Hematopoietic multipotent progenitor cell treated with erythropoietin and hydrocortisone succinate and interleukin-3 and kit ligand, for 17 days (in vitro differentiated cells): ENCODE measurements at places on chromosomes 6 and 20.

- DNase-seq, result no peak
Measured at GRCh38 chr6:79215213-79215824, 19.2 kb downstream of the HMGN3 start.

DNA sequence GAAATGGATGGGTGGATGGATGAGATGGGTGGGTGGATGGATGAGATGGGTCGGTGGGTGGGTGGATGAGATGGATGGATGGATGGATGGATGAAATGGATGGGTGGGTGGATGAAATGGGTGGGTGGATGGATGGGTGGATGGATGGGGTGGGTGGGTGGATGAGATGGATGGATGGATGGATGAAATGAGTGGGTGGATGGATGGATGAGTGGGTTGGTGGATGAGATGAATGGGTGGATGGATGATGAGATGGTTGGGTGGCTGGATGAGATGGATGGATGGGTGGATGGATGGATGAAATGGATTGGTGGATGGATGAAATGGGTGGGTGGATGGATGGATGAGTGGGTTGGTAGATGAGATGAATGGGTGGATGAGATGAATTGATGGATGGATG lies 35.7 kb downstream of the THBS2 start:
- DNase-seq, result no peak

GRCh38 chr20:58682656-58683531 lies 9.7 kb upstream of the NPEPL1 start:
- DNase-seq, result no peak

DNA sequence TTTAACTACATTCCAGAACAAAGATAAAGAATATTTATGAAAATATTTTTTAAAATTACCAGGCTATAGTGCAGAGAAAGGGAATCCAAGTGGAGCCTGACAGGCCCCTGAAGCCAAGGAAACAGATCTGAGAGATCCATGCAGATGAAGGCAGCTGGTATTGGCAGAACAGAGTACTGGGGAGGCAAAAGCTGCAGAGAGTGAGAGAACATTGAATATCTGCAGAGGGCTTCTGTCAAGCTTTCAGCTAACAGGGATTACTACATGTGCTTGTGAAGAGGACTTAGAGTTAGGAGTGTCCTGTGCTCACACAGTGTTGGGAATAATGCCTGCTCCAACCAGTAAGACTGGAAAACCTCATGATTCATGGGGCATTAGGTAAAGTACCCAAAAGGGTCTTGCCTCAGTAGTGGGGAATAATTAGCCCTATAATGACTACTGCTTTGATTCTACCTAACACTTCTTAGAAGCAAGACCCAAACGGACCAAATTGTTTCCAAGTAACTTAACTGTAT lies 657.2 kb downstream of the DHX35 start:
- no peak for DNase-seq

DNA sequence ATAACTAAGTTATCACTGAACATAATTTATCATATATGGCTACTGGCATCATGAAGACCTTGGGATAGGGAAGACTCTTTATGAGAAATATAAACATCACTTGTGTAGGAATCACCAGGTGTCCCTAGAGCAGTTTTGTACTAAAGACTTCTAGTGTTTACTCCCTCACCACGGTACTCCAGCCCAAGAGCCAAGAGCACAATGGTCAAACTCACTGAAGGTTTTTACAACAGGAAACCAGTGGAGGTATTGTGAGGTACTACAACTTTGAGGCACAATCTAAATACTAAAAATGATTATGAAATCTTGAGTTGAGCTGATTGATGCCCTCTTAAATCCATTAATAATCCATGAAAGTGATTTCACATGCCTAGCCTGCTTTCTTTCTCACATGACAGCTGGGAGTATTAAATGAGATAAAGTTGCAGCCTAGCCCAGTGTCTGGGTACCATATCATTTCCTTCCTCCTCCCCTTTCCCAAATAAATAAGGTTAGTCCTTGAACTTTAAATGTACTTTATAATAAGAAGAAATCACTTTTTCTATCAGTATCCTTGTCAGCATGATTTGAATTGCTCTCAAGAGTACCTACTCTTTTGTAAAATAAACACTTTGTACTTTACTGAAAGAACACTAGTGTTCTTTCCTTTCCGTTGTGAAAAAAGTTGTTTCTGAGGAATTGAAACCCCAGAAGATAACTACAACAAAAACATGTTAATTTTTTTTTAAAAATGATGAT lies 26.5 kb downstream of the GLO1 start:
- DNase-seq, result no peak

GRCh38 chr20:9617940-9618339 lies 103.5 kb downstream of the LAMP5 start:
- DNase-seq, result no peak

GRCh38 chr6:139847457-139847813 lies 473.0 kb upstream of the CITED2 start:
- DNase-seq, result no peak
